ENCODE measurements at places on chromosomes 3 and 15.

- DNase-seq, result peak; percentile 69
Observed at GRCh38 chr3:30657914-30658313, 51.5 kb downstream of the TGFBR2 start.

- DNase-seq, result peak; percentile 17
Observed at GRCh38 chr15:29668120-29668602, 154.1 kb downstream of the TJP1 start.

DNA sequence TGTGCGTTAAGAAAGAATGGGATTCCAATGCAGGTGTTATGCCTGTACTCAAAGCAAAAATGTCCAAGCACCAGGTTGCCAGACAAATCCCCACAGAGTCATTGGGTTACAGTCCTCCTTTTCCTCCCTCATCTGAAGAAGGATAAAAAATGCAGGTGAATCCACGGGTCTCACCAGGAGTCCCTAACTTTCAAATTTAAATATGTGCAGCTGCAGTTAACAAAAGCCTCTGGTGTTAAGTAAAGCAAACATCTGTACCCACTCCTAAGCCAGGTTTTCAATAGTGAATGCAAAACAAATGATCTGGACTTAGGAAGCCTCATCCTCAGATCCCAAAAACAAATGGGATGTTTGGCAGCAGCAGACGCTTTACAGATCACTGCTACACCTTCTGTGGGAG is 70.4 kb upstream of the SETMAR start:
- no peak for DNase-seq

- DNase-seq, result no peak
Observed at GRCh38 chr3:65953881-65954733, 84.6 kb downstream of the MAGI1 start.

GRCh38 chr3:65960087-65960486 is 78.6 kb downstream of the MAGI1 start:
- DNase-seq, result no peak

GRCh38 chr3:187264021-187264420 is 27.5 kb downstream of the MASP1 start:
- DNase-seq, result no peak

- DNase-seq, result no peak
Observed at GRCh38 chr15:100448481-100448880, 80.3 kb downstream of the CERS3 start.

DNA sequence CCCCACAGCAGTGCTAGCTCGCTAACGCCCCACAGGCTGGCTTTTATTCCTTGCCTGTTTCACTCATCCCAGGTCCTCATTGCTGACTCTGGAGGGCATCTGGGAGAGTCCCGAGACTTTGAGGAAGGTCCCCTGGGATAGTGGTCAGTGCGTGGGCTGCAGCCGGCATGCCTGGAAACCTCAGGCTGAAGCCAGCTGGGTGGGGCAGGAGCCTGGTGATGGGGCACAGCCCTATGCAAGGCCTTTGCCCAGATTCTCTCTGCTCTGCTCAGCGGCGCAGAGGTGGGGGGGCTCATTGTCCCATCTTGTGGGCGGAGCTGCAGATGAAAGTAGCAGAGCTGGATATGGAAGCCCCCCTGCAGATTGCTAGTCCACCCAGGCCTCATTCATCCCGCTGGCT is 55.7 kb upstream of the SMAD6 start:
- no peak for DNase-seq

DNA sequence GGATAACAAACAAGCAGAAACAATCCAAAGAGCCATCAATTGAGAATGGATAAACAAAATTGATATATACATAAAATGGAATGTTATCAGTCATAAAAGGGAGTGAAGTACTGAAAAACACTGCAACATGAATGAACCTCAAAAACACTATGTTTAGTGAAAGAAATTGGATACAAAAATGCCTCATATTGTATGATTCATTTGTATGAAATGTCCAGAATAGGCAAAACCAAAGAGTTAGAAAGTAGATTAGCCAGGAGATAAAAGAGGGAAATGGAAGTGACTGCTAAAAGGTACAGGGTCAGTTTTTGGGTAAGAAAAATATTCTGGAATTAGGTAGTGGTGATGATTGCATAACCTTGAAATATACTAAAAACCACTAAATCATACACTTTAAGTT is 9.8 kb upstream of the SLC25A36 start:
- DNase-seq, result no peak

DNA sequence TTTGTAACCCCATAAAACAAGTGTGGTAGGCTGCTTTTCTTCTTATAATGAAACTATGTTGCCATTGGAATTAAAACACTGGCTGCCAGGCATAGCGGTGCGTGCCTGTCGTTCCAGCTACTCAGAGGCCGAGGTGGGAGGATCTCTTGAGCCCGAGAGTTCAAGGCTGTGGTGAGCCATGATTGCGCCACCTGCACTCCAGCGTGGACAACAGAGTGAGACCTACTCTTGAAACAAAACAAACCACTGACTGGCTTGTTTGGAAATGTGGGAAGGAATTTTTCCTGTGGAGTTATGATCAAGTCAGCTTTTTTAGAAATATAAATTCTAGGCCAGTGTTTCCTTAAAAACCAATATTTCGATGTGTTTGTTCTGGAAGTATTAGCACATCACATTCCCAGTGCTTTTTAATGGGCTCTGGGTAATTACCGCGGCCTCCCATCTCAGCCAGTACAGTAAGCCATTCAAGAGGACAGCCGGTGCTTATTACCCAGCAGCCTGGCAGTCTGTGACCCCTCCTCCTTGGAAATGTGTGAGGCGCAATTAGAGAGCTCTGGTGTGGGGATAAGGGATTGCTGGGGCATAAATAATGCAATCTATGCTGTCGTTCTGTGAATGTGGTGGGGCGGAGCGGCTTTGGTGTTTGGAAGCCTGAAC is 58.3 kb upstream of the TRAK1 start:
- DNase-seq, result no peak

DNA sequence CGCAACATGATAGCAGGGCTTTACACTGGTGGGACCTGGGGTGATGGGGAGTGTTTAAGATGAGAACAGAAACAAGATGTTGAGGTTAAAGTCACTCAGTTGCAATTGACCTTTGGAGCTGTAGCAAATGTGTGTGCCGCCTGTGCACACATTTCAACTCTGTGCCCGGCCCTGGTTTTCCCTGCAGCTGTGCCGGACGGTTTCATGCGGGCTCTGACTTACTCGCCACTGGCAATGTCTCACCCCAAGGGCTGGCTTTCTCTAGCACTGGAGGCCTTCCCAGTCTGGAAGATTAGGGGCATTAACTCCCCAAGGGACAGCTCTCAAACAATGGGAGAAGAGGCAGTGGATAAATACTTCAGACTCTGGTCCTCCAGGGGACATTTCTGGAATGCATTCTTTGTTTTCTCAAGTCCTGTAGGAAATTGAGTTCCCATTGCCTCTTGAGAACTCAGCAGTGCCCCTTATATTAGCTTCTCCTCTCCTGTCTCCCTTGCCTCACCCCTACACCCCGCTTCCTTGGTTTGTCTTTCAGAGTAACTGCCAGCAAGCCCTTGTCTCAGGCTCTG is 152.5 kb downstream of the EDEM1 start:
- no peak for DNase-seq

GRCh38 chr3:43156812-43157455 is 51.1 kb upstream of the POMGNT2 start:
- DNase-seq, result no peak

DNA sequence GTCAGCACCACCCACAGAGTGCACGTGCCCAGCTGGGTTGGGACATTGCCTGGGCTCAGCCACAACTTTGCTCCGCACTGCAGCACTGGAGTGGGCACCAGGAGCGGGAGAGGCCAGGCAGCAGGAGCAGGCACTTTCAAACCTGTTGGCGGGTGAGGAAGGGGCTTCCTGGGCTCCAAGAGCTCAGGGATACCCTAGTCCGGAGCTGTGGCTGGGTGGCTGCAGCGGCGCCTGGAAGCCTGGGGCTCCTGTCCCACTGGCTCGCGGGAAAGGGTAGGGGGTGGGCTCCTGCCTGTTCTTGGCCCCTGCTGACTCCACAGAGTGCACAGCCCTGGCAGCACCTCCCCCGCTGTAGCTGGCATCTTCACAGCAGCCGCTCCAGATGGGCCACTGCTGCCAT is 417.6 kb upstream of the RGMA start:
- no peak for DNase-seq

DNA sequence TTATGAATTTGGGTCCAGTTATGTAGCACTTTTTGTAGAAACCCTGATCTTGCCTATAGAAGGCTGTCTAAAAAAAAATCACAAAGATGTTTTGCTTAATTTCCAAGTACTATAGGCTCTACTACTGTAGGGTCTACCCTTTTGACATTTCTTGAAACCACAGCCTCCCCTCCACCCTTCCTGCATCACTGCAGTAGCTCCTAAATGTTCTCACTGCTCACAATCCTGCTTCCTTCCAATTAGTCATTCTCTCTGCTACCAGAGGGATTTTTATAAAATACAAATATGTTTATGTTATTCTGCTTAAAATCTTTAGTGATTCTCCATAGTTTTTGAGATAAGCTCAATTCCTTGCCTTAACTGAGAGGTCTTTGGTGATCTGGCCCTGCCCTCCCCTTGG is 114.0 kb downstream of the CYP19A1 start:
- no peak for DNase-seq

DNA sequence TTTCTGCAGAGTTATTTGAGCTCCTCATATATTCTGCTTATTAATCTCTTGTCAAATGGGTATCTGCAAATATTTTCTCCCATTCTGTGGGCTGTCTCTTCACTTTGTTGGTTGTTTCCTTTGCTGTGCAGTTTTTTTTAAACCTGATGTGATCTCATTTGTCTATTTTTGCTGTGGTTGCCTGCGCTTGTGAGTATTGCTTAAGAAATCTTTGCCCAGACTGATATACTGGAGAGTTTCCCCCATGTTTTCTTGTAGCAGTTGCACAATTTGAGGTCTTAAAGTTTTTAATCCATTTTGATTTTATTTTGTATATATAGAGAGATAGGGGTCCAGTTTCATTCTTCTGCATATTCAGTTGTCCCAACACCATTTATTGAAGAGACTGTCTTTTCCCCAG is 102.3 kb downstream of the POLQ start:
- DNase-seq, result no peak

GRCh38 chr3:39346785-39347585 is 17.5 kb downstream of the CCR8 start:
- no peak for DNase-seq

DNA sequence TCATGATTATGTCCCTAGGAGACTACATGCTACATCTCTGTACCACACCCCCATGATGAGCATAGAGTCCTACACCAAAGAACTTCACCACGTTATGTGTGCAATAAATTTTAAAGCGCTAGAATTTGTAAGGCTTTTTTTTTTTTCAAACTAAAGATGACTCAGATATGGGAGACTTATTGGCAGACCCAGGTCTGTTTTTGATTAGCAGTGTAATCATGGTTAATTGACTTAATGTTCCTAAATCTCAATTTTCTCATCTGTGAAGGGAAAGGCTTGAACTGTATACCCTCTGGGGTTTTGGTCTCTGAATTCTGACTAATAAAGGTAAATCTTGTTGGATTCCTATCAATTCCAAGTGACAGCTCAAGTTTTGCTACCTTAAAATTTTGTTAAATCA is 26.4 kb downstream of the ABI3BP start:
- no peak for DNase-seq

DNA sequence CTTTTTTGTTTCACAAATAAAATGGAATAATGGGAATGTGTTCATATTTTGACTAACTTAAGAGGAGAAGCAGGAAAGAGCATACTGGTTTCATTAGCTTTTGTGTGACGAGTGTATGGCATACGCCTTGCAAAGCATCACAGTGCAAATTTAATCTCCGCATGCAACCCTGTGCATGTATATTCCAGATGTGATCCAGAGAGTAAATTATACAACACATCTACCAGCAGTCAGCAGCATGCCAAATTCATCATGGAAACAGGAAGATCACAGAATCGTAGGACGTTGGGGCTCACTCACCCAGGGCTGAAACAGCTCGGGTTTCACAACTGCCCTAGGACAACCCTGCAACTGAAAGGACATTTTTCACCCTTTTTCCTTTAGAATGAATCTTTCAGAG is 53.4 kb downstream of the ADAMTS9 start:
- DNase-seq, result no peak

GRCh38 chr15:61558172-61559136 is 329.4 kb upstream of the RORA start:
- no peak for DNase-seq

- DNase-seq, result no peak
Observed at GRCh38 chr3:38743043-38743442, 73.0 kb downstream of the SCN10A start.

- no peak for DNase-seq
Observed at GRCh38 chr3:179791793-179792192, 139.0 kb downstream of the USP13 start.

DNA sequence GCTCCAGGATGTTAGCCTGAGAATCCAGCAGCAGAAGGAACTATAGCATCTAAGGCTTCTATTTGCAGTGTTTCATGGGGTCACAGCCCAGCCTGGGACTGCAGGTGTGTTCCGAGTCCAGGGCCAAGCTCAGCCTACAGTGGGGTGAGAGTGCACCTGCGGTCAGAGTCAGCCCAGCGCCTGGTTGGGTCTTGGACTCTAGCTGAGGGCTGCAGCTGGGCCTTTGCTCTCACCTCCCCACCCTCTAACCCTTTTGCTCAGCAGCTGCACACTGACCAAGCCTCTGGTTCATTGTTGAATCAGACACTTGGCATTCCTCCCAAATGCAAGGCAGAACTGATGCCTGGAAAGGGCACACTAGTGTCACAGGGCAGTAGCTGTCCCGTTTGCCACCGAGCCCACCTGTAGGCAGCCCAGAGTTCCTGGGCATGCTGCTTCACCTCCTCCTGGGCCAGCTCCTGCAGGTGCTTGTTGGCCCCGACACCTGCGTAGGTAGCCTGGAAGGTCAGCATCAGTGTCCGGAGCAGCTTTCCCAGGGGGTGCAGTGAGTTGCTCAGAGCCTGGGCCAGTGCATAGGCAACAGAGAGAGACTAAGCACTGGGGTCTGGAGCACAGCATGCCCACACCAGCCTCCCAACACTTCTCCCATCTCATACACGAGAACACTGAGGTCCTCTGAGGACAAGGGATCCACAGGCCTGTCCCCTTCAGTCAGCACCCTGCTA is 17.5 kb downstream of the ALS2CL start:
- no peak for DNase-seq

DNA sequence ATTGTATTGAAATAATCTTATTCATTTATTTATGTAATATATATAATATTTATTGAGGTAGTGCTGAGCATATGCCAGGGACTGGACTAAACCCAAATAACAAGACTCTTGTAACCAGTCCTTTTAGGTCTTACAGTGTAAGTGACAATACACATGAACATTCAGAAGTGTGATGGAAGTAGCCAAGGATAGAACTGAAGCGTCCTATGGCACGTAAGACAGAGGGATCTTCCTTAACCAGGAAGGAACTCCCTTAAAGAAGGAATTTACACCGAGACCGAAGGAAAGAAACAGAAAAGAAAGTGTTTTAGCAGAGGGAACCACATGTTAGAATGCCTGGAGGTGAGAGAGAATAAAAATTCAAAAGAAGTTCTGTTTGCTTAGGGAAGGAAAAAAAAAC is 23.6 kb upstream of the CLDN1 start:
- DNase-seq, result no peak

- DNase-seq, result no peak
Observed at GRCh38 chr3:141864281-141864970, 12.0 kb upstream of the ATP1B3 start.

- no peak for DNase-seq
Observed at GRCh38 chr3:87359025-87359424, 82.6 kb upstream of the POU1F1 start.

Measured in natural killer cell (primary cell).